ENCODE measurements at places on chromosomes 2 and 18.
A peak's percentile ranks its signal among the peaks of the same experiment; 100 is the strongest.

DNA sequence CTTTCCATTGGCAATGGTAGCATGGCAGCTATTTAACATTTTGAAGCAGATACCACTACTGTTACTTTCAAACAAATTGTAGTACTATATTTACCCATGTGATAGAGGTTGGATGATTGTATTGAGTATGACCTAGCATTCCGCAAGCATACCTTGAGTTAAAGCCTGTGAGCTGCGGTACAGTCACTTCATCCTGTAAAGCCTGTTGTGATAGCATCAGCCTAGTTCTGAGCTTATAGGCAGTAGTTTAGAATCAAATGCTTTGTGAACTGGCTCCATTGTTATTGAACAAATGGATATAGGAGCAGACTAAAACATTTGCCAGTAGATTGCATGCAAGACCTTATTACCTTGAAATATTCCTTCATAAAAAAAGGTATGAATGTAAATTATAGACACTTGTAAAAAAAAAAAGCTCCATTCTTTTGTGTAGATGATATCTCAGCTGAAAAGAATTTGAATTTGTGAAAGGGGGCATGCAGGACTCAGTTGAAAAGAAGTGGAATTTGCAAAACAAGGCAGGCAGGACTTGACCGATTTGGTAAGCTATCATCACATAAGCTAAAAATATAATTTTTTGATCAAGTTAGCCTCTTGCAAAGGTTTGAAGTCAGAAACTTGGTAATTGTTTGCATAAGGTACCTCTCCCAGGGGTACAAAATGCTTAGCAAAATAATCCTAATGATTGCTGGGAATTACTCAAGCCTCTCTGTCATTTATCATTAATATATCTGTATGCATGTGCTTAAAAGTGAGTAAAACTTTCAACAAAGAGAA is 138.5 kb upstream of the ITGA4 start:
- DNase-seq: no peak

DNA sequence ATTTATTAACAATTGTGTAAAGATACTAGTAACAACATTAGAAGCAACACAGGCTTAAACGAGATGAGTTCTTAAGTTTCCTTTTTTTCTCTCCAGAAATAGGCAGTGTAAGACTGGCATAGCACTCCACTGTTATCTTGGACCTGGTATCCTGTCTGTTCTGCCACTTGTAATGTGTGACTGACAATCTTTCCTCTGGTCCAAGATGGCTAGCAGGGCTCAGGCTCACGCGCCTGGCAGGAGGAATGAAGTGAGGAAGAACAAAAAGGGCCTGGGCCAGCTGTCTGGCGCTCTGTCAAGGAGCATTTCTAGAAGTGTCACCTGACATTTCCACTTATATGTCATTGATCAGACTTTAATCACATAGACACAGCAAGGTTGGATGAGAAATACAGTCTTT is 31.6 kb upstream of the CCDC195 start:
- no peak for DNase-seq

- DNase-seq: no peak
Measured at GRCh38 chr2:96241900-96242611, 23.7 kb downstream of the TMEM127 start.

DNA sequence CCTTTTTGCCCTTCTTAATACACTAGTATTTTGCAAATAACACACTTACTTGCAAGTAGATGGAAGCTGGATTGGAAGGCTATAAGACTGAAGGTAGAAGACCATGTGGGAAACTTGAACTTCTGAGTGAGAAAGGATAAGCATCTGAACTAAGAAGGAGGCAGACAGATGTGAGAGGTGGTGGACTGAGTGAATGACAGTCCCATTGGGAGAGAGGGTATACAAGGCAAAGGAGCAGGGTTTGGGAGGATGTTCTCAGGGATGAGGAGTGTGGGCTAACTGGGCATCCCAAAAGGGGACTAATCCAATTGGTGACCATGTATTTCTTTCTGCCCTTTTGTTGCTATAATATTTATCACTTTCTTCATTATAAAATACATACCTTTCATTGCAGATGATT is 20.4 kb upstream of the SESTD1 start:
- DNase-seq: no peak

- DNase-seq: no peak
Measured at GRCh38 chr2:202883987-202884675, 12.6 kb upstream of the ICA1L start.

DNA sequence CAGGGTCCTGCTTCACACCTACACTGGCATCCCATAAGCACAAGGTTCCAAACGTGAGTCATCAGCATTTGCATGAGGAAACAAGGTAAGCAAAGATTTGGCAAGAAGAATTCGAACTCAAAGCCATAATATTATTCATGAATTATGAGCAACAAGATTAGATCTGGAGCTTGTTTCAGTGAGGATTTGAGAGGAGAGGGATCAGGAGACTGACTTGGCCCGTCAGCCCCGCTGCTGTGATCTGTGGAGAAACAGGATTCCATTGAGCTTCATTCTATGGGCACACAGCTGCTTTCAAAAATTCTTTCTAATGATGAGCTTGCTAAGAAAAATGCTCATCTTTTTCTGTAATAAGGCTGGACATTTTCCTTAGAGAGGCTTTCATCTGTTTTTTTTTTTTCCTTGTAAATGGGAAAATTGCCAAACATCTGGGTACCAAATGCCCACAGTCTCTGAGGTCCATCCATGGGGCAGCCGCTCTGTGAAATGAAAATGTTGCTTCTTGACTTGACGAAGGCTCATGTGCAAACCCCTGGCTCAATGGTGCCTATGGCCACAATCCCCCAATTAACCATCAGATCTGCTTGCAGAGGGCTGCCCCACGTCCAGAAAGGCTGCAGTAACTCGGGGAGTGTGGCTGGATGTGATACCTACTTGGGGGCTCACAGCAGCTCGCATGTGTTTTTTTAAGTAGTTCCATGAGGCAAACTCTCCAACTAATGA is 179.3 kb downstream of the TMEM18 start:
- no peak for DNase-seq

DNA sequence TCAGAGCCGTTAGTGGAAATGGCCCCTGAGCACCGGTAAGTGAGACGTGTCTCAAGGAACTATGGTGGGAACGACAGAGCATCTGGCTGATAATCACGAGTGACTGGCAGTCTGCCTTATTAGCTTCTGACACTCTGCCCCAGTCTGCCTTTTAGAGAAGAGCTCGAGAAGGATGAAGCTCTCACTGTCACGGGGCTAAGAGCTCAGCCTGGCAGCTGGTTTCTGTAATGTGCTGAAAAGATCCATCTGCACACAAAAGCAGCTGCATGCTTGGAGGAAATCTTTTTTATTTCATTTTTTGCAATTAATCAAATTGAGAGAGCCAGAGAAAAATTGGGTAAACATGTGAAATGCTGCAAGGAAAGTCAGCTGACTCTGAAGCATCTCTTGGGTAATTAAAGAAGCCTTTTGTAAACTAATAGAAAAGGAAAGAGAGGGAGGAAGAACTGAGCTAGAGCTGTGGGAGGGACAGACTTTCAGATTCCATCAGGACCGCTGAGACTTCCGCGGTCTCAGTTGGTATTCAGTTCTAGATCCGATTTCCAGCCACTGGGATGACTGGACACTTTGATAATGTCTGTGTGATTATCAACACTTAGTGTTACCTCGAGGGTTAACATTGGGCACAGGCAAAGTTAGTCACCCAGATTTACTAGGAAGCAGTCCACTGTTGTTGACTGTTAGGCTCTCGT is 24.4 kb downstream of the MBP start:
- DNase-seq: peak; percentile 25

GRCh38 chr2:8851811-8852560 is 14.6 kb upstream of the KIDINS220 start:
- no peak for DNase-seq

- DNase-seq: no peak
Measured at GRCh38 chr18:79453816-79454735, 58.3 kb downstream of the NFATC1 start.

DNA sequence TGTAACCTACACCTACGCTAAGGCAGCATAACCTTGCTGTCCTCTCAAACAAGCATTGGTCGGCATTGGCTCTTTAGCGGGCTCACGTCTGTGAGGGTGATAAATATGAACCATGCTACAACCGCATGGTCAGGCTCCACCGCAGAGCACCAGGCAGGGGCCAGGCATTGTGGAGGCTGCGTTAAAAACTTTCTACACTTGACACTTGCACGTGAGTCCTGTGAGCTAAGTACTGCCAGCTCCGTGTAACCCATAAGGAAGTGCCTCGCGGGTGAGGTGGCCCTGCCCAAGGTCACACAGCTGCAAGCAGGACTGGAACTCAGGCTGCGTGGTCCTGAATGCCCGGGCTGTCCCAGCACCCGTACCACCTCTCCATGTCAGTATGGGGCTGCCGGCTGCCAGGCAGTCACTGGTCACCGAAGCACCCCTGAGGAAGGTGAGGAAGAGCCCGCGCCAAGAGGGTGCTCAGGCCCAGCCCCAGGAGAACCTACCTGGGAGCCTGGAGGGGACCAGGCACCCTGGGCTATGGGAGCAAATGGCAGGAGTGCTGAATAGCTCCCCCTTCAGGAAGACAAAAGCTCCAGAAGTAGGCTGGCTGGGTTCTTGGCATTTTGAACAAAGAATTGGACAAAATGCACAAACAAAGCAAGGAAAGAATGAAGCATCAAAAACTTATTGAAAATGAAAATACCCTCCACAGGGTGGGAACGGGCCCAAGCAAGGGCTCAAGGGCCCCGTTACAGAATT is 271.1 kb upstream of the RAB6C start:
- no peak for DNase-seq

- no peak for DNase-seq
Measured at GRCh38 chr2:205024822-205025518, 479.7 kb downstream of the PARD3B start.

DNA sequence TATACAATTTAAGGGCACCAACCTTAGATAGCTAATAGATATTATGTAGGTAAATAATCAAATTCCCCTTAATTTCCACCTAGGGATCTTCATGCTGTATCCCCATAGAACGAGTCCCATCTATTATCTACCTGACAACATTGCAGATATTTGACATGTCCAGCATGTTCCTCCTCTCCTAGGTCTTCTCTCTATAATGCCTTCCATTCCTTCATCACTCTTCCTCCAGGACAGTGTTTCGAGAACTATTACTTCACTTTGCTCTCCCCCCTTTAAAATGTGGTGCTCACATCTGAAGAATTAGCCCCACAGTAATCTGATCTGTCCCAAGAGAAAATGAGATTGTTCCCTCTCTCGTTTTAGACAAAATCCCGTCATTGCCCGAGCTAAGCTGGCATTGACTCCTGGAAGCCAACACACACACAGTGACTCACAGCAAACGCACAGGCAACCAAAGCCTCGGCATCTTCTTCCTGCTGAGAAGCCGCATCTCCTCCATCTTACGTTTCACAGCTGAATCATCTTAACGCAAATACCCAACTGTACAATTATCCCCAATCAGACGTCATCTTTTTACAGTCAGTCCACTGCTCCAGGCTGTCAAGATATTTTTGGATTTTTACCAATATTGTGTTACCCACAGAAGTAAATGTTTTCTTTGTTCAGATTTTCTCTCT is 162.9 kb upstream of the AGAP1 start:
- DNase-seq: no peak

- peak; percentile 27 for DNase-seq
Measured at GRCh38 chr2:209451209-209451834, 27.5 kb downstream of the MAP2 start.

- DNase-seq: no peak
Measured at GRCh38 chr18:55778788-55779690, 191.0 kb upstream of the TCF4 start.

DNA sequence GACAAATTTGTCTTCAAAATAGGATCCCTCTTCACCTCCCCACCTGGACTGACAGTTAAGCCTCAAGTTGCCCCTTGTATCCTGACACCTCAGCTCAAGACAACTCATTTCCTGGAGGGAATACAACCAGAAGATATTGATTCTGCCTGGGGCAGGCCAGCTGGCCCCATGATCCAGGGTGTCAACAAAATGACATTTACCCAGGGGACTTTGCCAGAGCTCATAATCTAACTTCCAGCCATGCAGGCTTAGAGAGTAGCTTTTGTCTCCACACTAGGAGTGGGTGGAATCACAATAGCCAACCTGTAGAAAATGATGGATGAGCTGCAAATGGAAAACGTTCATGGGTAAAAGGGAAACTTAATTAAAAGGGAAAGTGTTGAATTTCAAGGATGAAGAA is 220.1 kb upstream of the DPP10 start:
- DNase-seq: no peak

All from SHP77 (cell line).